ENCODE measurements at places on chromosomes 3 and 15.

DNA sequence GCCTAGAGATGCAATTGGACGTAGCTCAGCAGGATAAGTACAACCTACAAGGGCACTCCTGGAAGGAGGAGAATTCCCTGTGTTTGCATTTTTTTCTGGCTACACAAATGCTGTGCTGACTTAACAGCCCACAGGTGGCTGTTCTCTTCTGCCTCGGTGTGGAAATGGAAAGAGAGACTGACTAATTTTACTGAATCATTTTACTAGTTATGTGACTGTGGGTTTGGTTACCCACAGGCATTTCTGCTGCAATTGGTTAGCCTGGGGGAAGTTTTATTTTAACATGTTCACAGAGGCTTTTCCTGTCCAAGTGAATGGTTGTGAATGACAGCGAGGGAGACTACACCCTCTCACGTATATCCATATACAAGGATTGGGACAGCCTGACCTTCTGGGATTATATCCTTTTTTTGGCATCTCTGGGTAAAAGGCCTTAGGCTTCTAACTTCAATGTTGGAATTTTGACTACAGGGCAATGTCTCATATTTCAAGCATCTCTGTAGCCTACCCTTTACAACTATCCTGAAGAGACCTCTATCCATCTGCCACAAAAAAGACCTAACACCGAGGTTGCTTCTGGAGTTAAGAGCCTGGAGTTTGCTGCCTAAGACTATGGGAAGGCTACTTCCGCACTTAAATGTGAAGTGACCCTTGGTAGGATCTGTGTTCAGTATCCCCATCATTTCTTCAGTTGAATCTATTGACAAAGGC lies 67.2 kb upstream of the TP63 start:
- peak; percentile 35 for DNase-seq

DNA sequence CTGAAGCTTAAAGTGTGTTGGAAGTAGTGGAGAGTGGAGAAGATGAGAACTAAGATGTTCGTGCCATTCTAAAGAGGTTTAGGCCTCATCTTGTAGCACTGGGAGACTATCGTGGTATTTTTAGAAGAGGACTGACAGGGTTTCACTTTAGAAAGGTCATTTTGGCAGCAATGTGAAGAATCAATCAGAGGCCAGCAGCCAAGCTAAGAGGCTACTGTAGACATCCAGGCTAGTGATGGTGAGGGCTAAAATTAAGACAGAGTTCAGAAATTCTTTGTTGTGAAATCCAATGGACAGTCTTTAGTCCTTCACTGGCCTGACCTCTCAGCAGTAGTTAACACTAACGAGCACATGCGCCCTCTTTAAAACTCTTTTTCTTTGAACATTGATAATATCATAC lies 288.2 kb downstream of the TBL1XR1 start:
- no peak for DNase-seq

DNA sequence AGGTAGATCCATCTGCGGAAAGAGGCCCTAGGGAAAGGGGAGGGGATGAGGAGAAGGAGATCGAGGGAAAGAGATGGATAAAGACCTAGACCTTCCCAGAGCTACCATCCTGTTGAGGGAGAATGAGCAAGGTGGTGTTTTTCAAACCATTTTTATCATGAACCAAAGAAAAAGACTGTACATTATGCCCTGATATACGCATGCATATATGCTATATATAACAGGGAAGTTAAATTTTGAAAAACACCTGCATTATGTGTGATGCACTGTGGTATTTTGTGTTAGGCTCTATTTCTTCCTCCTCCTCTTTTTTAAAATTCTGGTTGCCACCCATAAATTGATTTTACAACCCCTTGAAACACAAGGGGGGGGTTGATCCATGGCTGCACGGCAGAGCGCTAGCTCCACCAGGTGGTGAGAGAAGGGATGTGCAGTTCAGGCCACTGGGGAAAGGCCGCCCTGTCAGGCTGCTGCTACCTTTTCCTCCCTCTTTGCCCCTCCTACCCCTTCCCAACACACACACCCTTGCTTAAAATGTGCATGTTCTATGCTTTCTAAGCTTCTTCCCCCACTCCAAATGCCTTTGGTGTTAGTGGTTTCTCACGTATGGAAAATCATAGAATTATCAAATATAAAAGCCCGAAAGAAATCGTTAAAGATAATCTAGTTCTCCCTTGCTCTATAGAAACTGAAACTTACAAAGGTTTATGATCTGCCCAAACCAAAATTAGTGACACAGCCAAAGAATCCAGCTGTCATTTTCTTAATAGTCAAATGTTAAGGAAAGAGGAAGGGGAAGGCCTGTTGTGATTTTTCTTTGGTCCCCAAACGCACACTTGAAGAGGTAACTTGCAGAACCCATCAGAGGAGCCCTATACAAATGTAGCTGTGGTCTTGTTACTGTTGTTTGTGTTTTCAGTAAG lies 262.0 kb upstream of the UMPS start:
- DNase-seq: peak; percentile 61

DNA sequence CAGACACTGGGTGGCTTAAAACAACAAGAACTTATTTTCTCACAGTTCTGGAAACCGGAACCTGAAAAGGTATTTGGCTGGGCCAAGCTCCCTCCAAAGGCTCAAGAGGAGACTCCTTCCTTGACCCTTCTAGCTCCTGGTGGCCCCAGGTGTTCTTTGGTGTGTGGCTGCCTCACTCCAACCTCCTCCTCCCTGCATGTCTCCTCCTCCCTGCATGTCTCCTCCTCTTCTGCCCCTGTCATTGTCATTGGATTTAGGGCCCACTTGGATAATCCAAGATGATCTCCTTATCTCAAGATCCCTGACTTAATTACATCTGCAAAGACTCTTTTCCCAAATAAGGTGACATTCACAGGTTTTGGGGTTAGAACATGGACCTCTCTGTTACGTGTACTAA lies 69.8 kb upstream of the MFGE8 start:
- DNase-seq: no peak

DNA sequence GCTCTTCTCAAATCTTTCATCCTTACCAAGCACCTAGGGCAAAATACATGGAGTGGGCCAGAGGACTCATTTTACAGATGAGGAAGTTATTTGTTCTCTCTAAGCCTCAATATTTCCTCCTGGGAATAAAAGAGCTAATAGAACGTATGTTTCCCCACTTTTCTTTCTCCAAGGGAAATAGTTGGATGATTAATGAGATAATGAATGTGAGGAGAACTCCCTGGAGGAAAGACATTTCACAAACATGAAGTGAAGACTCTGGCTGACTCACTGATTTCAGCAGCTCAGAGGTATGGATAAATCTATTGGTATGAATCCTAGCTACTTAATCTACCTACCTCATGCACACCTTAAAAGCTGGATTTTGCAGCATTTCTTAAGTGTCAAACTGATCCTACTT lies 98.4 kb downstream of the ECT2 start:
- no peak for DNase-seq

DNA sequence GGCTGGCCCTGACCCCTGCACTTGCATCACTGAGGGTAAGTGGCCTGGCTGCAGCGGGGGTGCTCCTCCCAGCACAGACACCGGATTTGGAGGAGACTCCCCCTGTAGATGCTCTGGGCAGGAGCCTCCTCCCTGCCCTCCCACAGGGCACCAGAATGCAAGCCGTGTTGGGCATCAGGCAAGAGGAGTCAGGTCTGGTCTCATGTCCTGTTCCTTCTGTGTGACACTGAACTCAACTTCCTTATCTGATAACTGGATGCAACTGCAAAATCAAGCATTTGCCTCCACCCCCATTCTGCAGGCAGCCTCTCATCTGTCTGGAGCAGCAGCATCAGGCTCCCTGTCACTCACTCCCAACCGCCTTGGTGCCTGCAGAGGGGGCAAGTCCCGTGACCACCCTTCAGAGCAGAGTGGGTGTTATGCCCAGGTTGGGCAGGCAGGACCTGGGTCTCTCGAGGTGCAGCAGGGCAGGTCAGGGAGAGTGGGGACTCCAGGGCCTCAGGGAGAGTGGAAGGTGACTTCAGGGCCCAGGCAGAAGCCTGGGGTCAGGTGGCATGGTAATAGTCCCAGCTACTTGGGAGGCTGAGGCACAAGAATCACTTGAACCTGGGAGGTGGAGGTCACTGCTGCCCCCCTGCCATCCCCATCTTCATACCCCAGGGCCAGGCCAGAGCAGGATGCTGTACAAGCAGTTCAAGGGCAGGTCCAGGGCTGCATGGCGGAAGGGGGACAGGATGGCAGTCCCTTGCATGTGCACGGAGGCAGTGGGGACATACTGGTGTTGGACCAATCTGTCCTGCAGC lies 10.5 kb upstream of the RPL29 start:
- DNase-seq: no peak

DNA sequence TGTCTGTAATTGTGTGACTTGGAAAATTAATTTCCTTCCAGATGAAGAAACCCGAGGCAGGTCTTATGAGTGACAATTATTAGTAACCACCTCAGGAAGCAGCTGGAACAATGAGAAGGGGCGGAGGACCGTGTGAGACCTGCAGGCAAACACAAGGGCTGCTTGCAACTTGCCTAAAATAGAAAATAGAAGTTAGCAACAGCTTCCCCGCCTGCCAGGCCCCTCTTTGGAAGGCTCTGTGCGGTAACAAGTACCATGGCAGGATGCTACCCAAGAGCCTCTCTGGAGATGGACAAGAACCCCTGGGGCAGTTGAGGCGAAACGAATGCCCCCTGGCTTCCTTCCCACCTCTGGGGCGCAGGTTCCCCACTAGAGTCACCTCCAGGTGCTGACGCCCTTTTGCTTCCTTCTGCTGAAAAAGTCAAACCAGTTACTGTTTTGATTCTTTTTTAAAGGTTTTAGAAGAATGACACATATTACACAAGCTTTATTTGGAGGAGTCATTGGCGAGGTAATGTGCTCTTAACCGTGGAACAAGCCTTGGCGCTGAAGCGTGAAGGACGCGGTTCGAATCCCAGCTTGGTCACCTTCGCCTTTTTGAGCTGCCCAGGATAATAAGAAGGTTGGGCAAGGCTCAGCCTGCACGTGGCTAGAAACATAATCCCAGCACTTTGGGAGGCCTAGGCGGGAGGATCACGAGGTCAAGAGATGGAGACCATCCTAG lies 47.0 kb upstream of the SYNM start:
- DNase-seq: no peak

DNA sequence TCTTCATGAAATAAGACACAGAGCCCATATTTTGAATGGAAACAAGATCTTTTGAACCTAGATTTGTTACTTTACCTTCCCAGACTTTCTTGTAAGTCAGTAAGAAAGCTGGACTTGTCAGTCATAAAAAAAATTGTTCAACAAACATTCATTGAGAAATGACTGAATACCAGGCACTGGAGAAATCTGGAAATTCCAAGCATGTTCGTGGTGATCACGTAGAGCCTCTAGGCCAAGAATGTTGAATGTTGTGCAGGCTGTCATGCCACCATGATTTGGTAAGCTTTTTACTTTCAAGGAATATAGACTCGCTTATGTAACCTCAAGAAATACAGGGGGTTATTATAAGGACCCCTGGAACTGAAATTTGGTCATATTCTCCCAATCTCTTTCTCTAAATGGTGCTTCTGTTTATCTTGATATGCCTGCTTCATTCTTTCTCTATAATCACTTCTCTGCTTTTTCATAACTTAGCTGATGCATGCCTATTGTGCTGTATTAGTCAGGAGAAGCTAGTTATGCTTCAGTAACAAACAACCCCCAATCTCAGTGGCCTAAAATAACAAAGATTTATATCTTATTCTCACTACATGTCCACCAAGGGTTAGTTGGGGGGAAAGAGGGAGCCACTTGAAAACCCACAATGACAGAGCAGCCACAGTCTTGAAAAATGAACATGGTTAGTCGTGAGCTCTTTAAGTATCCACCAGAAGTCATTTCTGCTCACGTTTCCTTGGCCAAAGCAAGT lies 3.4 kb upstream of the TPM1 start:
- DNase-seq: no peak

DNA sequence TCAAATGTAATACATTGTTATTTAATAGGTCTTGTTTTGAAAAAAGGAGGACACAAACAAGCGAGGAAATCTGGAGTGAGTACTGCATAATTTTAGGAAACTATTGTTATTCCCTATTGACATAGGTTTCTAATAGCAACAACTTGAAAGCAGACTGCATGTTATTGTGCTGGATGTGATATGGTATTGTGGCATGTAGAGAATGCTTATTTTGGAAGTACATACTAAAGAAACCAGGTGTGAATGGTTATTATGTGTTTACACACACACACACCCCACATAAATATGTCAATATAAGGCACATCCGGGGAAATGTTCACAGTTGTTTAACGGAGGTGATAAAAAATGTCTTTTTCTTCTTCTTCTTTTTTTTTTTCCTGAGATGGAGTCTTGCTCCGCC lies 5.9 kb upstream of the MORF4L1 start:
- no peak for DNase-seq

DNA sequence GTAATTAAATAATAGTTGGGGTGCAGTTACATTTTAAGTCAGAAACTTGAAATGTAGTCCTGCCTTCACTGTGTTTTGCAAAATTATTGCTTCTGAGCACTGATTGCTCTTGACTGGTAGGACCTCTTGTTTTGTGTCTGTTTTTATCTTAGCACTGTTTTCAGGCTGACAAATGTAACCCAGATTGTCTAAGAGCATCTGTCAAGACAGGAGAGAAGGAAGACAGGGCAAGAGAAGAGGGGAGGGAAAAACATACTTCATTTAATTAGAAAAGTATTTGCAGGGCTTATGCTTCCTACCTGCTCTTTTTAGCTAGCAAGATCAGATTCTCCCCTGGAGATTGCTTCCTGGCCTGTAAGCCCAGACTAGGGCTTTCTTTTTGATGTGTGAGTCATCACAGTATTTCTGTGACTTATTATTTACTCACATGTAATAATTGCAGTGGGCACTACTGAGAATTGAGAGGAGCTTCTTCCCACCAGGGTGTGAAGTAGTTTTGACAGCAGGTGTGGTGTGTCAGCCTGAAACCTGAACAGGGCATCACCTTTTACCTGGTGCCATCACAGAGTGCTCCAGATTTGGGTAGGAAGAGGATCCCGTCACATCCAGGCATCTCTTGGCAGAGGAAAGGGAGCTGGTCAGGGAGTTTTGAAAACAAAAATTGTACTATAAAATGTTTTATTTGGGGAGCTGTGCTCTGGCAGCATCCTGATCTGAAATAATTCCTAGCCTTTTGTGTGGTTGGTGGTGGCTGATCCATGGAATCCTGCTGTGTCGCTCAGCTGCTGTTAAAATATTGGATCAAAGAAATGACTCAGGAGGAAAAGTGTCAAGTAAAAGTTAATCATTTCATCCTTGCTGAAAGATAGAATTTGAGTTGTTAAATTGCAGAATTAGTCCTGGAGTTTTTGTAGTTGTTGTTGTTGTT lies 98.2 kb downstream of the TMEM108 start:
- DNase-seq: no peak

DNA sequence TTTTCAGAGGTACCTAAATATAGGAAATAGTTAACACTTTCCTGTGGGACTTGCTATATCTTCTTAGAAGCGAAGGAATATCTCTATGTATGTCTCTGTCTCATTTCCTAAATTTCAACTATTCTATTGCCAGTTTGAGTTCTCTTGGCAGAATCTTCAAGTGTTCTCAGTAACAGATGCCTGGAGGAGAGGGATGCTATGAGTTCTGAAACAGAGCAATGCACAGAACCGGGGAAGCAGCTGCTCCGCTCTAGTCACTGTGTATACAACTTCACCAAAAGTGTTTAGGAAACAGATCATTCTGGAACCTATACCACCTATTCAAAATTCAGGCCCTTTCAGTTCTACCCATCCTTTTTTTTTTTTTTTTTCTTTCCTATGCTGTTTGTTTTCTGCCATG lies 144.6 kb downstream of the RORA start:
- no peak for DNase-seq

GRCh38 chr3:147843331-147843730 lies 434.2 kb downstream of the ZIC1 start:
- no peak for DNase-seq

GRCh38 chr3:10928407-10928960 lies 64.1 kb upstream of the SLC6A1 start:
- no peak for DNase-seq

All from NCI-H526 (cell line).